ENCODE measurements at places on chromosomes 4 and X.

DNA sequence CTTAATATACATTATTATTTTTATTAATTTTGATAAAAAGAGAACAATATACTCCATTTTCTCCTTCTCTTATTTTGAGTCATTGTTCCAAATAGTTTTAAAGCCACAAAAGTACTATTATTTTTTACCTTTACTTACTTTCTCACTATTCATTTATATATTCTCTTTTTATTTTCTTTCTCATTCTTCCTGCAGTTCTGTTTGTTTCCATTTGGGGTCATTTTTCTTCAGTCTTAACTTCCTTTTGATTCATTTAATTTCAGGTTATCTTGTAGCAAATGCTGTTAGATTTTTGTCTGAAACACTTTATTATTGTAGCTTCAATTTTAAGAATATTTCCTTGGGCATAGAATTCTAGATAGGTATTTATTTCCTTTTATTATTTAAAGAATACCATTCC is 438.6 kb upstream of the EPHA5 start:
- DNase-seq: no peak

DNA sequence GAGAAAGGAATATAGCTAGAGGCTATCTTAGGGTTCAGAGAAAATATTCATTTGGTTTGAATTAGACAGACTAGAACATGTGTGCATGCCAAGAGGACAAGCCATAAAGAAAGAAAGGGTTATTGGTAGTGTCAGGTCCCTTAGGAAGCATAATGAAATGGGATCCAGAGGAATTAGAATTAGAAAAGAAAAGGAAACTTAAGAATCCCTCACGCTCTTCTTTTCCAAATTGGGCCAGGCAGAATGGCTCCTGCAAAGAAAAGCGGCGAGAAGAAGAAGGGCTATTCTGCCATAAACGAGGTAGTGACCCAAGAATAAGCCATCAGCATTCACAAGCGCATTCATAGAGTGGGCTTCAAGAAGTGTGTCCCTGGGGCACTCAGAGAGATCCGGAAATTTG is 4.9 kb upstream of the ABCG2 start:
- DNase-seq: no peak

DNA sequence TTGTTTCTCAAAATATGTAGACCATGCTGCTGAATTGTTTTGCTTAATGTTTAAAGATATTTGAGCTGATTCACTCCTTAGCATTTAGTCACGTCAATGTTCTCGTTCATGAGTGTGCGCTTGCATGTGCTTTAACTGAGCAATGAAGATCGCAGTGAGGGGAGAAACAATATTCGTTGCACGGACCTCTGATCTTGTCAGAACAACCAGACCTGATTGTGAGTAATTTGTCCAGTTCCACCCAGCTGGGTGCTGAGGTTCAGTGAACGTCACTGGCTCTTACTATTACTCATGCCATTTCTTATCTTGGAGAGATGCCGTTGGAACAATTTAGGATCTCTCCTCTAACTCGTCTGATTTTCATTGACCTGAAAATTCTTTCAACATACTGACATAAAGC is 15.0 kb upstream of the PRKX start:
- no peak for DNase-seq

DNA sequence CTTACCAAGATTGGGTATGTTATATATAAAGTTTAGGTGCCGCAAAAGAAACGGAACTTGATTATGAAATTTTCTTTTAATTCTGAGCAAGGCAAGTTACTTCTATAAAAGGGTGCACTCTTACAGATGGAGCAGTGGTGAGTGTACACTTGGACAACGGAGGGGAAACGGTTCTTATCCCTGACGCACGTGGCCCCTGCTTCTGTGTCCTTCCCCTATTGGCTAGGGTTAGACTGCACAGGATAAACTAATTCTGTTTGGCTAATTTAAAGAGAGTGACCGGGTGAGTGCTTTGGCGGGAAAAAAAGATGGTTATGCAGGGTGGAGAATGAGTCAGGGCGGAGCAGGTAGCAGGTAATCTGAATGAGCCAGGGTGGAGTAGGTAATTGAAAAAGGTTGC is 149.5 kb downstream of the GC start:
- no peak for DNase-seq

- DNase-seq: no peak
Measured at GRCh38 chr4:68748181-68748991, 67.4 kb upstream of the UGT2B10 start.

DNA sequence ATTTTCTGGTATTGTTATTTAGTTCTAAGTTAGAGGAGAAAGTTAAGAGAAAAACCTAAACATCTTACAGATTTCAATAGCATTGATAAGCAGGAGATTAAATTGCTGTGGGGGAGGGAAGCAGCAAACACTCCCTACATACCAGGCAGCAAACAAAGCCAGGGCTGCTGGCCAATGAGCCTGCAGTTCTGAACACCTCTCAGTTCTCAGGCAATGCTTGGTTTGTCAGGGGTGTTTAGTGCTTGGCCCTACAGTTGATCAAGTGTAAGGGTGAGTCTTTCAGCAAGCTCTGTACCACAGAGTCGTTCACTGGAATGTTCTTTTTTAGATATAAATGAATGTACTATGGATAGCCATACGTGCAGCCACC is 38.6 kb downstream of the EGFL6 start:
- no peak for DNase-seq

DNA sequence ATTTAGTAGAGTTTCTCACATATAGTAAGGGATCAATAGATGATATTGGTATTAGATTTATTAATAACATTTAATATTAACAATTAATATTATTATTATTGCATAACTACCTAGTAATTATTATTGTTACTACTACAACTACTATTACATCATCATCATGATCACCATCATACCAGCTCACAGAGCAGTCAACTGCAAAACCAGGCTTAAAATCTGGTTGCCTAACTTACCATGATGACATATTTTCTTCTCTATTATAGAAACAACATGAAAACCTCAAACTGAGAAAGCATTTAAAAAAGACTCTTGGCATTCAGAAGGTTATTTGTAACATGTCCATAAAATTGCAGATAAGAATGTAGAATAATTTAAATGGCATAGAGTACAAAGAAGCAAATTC is 247.0 kb upstream of the TTC29 start:
- no peak for DNase-seq

- no peak for DNase-seq
Measured at GRCh38 chr4:107129076-107129475, 93.0 kb upstream of the DKK2 start.
